ENCODE measurements at places on chromosomes 7 and 10.

DNA sequence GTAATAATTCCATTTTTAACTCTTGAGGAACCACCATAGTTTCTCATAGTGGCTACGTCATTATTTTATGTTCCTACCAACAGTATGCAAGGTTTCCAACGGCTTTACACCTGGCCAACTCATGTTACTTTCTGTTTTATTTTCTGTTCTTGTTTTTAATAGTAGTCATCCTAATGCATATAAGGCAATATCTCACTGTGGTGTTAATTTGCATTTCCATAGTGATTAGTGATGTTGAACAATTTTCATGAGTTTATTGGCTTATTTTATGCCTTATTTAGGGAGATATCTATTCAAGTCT is 465.5 kb upstream of the KLF6 start:
- no peak for DNase-seq

DNA sequence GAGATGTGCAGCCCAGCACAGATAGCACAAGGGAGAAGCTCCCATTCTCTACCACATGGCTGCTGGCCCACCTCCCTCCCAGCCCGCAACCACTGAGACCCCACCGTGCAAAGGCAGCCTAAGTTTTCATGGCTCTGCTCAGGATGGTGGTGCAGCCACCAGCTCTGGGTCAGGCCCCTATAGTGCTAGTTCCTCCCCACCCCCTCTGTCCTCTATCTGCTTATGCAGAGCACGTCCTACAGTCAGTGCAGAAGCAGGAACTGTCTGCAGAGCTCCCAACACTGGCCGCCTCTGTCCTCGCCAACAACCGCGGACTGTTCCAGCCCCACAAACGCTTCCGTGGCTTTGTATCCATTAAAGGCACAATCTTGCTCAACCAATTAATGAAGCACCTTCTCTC is 278.9 kb downstream of the GRID1 start:
- no peak for DNase-seq

DNA sequence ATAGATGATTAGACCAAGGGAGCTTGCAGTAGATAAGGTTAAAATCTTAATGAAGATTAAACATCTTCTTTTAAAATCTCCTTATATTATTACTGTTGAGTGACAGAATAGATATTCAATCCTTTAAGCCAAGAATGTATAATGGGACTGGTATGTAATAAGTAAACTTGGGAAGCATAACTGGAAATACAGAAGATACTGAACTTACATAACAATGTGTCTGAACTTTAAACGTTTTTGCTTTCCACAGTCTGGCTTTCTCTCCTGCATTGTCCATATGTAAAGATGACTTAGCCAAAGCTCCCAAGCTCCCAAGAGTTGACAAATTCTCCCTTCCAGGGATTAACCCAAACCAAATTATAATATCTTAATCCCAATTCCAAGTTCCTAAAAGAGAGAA is 129.8 kb downstream of the KCND2 start:
- no peak for DNase-seq

- peak; percentile 74 for DNase-seq
Measured at GRCh38 chr7:105268511-105269392, 120.0 kb downstream of the SRPK2 start.

- DNase-seq, result peak; percentile 55
Measured at GRCh38 chr7:139108266-139109187, 993 bp downstream of the ZC3HAV1 start.

GRCh38 chr10:71622154-71622526 is 97.4 kb downstream of the C10orf105 start:
- peak; percentile 71 for DNase-seq

- no peak for DNase-seq
Measured at GRCh38 chr10:99927721-99928280, 81.9 kb downstream of the DNMBP start.

GRCh38 chr7:46156086-46156485 is 235.0 kb upstream of the IGFBP3 start:
- no peak for DNase-seq

DNA sequence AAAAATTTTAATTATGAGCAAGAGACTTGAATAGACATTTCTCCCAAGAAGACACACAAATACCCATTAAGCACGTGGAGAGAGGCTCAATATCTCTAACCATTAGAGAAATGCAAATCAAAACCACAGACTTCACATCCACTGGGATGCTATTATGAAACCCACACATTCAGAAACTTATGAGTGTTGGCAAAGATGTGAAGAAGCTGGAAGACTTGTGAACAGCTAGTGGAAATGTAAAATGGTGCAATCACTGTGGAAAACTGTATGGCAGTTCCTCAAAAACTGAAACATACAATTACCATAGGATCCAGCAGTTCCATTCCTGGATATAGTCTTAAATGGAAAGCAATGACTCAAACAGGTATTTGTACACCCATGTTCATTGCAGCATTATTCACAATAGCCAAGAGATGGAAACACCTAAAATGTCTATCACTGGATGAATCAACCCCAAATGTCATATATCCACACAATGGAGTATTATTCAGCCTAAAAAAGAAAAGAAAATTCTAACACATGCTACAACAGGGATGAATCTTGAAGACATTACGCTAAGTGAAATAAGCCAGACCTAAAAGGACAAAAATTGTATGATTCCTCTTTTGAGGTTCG is 53.5 kb upstream of the FRMD4A start:
- no peak for DNase-seq

DNA sequence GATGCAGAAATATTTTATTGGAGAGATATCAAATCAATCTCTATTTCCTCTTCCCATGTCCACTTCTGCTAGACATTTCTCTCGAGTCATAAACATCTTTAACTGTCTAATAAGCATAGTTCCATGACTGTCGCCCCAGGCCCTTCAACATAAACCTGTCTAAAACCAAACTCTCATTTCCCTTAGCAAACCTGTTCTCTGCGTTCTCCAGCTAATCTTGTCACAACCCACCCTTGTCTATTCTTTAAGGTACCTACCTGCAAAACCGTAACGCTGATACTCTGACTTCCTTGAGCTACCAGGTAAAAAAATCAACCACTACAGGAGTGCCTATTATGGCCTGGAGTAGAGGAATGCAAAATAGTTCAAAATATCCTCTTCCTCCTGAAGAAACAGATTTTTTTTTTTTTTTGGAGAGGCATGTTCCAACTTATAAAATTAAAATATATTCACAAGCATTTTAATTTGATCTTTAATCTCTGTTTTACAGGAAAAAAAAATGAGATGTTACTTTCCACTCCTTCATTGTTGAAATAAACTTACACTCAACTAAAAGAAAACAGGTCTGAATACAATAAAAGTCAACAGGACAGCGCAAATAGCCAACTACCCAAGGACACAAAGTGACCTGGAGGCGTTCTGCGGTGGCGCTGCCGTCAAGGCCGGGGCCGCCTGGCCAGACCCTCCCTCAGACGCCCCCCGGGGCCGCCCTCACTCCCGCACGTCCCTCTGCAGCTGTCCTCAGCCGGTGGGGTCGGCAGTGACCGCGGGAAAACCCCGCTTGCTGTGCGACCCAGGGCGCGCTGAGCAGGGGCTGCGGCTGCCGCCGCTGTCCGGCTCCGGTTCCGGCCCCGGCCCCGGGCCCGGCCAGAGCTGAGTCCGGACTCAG is 765 bp downstream of the SLC25A40 start:
- DNase-seq, result peak; percentile 32

- peak; percentile 27 for DNase-seq
Measured at GRCh38 chr10:44552726-44553125, 167.8 kb upstream of the CXCL12 start.

DNA sequence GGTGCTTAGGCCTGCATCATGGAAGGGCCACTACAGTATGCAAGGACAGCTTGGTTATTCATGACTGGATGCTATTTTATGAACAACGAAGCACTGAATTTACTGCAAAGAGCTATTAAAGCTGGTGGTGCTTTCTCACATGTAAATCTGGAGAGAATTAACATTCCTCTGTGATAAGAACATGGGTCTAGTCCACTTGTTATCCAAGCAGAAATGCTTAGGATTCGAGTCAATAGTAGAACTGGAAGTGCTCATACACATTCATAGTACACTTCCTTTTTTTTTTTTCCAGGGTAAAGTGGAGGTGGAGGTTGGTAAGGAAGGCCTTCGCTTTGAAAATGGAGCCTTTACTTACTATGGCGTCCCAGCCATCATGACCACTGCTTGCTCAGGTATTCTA is 35.0 kb downstream of the CNNM1 start:
- peak; percentile 83 for DNase-seq

GRCh38 chr7:151735851-151736402 is 141.0 kb downstream of the PRKAG2 start:
- no peak for DNase-seq

- DNase-seq, result no peak
Measured at GRCh38 chr7:1639071-1639470, 31.0 kb upstream of the ELFN1 start.

GRCh38 chr7:155788616-155789000 is 23.7 kb downstream of the SHH start:
- DNase-seq, result no peak

- DNase-seq, result peak; percentile 70
Measured at GRCh38 chr7:112938863-112939573, 147.6 kb downstream of the GPR85 start.

DNA sequence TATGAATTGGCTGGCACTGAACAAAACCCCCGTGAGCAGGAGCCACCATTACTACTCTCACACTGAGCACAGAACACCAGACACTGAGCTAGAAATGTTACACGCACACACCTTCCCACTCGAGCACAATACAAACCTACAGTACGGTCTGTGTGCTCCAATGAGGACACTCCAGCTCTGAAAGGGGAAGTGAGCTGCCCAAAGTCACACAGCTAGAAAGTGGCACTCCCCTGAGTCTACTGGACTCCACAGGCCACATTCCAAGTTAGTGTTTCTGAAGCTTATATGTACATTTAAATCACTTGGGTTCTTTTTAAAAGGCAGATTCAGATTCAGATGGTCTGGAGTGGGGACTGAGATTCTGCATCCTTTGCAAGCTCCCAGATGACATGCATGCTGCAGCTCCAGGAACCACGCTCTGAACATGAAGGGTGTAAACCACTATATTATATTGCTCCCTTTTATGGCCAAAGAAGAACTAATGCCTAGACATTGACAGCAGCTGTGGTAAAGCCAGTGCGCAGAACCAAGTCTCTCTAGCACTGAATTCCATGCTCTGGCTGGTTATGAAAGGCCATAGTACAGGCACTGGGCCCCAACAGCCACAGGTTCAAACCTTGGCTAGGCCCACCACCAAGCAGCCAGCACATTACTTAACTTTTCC is 77.1 kb downstream of the FRMPD2 start:
- no peak for DNase-seq

- no peak for DNase-seq
Measured at GRCh38 chr10:124700293-124701037, 43.7 kb downstream of the FAM53B start.

DNA sequence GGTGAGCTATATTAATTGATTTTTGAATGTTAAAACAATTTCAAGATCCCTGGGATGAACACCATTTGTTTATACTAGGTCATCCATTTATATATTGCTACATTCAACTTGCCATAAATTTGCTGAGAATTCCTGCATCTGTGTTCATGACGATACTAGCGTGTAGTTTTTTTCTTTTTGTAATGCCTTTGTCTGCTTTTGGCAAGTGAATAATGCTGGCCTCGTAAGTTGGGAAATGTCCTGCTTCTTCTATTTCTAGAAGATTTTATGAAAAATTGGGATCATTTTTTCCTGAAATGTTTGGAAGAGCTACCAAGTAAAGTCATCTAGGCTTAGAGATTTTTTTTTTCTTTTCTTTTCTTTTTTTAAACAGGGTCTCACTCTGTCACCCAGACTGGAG is 12.9 kb upstream of the MEST start:
- no peak for DNase-seq

DNA sequence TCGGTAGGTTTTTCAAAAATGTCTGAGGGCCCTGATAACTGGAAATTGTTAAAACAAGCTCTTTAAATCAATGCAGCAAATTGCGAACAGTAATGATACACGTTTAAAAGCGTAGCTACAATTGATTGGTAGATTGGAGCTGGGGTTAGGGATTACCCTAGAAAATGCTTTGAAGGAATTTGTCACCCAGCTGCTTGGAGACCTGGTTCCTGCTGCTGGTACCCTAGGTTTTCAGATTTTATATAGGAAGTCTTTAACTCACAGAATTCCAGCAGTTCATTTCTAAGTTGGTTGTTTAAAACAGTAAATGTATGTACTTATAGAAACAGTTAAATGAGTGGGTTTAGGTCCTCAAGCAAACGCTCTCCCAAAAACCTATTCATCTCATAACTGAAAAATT is 1.5 kb downstream of the HECTD2 start:
- DNase-seq, result no peak

Measured in GM23248 (cell line).